Ovary (tissue), 10 donors: ENCODE measurements at places on chromosomes 2 and 18. TPM values are rescaled to one million over a fixed set of nuclear protein-coding genes. Genes with fewer than 3 reads are reported as not detected.

- H3K4me1 ChIP-seq, result no peaks in the 10 kb centered on the region
- H3K27me3 ChIP-seq, result no peaks in the 10 kb centered on the region
- H3K27ac ChIP-seq, result no peak overlapping the region
These were observed 157.8 kb downstream of the PIK3C3 start for GRCh38 chr18:42112657-42113420.

GRCh38 chr2:240689975-240690374 is 1.7 kb upstream of the AQP12A start:
- H3K36me3 ChIP-seq, result no peaks in the 10 kb centered on the region
- no peak for DNase-seq
- no peaks in the 10 kb centered on the region for H3K4me1 ChIP-seq
- no peaks in the 10 kb centered on the region for H3K27me3 ChIP-seq
- H3K27ac ChIP-seq, result no peak overlapping the region
- H3K4me3 ChIP-seq, result no peak overlapping the region

DNA sequence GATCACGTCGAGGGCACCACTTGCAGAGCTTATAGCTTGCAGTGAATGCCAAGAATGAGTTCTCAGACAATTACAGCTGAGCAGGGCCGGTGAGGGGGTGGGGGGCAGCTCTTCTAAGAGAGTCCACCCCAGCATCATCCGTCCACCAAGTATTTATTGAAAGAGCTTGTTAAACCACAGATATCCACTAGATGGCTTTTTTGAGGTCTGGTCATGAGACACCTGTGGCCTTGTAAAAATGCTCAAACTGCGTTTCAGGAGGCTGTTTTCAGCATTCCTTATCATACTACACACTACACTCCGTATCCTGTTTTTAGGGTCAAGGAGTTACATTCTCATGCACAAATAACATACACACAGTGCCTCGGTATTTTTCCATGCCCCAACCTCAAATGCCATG is 51.5 kb downstream of the DNAJC10 start:
- H3K36me3 ChIP-seq, result no peaks in the 10 kb centered on the region
- no peaks in the 10 kb centered on the region for H3K27me3 ChIP-seq
- no peak for DNase-seq
- H3K27ac ChIP-seq, result no peak overlapping the region

Gene DPY30
- 41.8 TPM for total RNA-seq
